AG08396 (cell line): ENCODE measurements at places on chromosomes 12 and 14.

DNA sequence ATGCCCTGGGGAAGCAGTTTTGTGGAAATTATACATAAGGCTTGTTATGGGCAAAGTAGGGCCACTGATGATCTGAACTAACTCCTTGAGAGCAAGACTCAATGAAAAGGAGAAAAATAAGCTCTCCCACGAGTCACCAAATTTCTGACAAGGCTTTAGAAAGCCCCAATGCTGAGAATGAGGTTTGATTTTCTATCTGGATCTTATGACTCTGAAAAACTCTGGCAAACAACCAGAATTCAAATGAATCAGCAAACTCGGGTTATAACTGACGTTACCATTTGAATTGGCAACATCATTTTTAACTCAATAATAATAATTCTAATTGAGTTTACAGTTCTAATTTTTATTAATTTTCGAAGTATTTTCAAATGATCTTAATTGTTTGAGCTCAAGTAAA lies 79.1 kb downstream of the KCNK10 start:
- DNase-seq: no peak

GRCh38 chr14:40983604-40984003 lies 623.1 kb upstream of the LRFN5 start:
- DNase-seq: no peak

GRCh38 chr14:91997492-91997891 lies 42.4 kb downstream of the TRIP11 start:
- DNase-seq: no peak

DNA sequence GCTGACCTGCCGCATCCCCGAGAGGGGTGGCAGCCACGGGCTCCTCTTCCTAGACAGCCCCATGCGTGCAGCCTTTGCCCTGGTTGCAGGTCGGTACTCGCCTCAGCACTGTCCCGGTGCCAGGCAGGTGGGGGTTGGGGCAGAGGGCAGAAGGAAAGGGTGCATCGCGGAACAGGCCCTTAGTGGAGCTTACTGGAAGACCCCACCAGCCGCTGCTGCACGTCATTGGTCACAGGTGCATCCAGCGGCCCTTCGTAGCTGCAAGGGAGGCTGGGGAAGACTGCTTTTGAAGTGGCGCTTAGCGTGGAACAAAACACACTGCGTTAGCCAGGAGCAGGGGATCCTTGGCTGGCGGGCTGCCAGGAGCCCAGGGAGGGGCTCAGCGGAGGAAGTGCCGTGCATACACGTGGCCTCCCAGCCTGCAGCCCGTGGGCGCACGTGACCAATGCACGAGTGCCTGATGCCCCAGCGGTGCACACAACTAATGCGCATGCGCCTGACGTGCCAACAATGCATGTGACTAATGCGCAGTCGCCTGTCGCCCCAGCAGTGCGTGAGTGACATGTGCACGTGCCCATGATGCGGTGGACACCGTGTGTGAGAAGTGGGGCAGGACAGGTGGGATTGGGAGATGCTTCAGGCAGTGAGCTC lies 5.0 kb upstream of the EP400 start:
- no peak for DNase-seq

DNA sequence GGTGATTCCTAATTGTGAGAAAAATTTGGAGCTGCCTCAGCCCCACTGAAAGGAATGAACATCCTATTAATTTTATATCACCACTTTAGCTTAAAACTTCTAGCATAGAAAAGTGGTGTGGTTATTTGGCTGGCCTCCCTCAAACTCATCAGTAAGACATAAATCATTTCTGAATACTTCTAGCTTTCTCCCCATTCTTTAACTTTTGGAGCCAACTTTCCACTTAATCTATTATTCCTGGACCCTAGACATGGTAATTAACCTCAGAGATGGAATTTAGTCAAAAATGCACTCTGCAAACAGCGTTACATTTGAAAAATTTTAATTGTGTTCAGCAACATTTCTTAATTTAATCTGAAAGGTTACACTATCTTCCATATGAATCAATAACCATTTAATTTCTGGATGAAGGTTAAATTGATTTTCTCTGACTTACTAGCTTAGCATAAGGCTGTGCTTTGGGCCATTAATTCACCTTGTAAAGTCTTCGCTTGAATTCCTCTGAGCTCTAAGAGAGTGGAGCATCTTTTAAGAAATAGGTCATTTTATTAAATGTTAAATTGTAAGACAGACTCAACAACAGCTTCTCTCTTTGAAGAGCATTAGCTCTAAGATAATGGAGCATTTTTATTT lies 753.6 kb upstream of the STXBP6 start:
- no peak for DNase-seq

DNA sequence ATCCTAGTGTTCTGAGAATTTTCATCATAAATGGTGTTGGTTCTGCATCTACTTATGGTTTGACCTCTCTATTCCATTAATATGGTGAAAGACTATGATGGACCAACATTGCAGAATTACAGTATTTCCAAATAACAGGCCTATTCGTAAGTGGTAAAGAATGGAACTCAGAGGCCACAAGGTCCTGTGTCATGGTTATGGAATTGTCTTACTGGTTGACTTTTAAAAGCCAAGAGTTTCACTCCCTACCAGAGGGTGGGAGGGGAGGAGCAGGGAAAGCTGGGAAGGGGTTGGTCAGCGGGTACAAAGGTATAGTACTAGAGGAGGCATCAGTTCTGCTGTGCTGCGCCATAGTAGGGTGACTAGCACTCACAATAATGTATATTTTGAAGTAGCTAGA lies 153.4 kb downstream of the TMEM132D start:
- DNase-seq: no peak

- DNase-seq: no peak
Observed at GRCh38 chr12:54294953-54295566, 5.8 kb downstream of the NFE2 start.

- no peak for DNase-seq
Observed at GRCh38 chr14:88825503-88825902, 1.1 kb downstream of the TTC8 start.

DNA sequence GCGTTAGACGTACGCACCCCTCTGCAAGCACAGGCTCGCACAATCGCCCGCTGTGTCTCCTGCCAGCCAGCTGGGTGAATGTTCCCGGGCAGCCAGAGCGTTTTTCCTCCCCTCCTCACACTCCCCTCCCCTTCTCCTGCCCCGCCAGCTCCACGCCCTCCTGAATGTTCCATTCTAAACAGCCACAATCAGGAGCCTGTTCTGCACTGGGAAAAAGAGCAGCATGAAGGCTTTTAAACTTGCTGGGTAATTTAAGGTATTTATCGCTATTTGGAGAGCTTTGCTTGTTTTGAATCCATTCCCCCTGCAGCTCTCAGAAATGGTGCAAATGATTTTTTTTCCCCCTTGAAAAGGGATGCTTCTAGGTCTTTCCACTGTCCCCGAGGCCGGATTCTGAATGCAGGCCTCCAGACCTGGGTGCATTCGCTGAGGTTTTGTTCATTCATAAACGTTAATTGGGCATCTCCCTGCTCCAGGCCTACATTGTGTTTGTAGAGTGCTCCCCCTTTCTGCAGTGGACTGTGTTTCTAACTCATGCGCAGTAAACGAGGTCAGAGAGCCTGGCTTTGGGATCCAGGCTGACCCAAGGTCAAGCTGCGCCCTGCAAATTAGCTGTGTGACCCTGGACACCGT lies 212.5 kb downstream of the CHST11 start:
- no peak for DNase-seq

GRCh38 chr12:70321191-70321590 lies 44.9 kb upstream of the KCNMB4 start:
- no peak for DNase-seq

GRCh38 chr12:94754653-94755052 lies 104.3 kb upstream of the TMCC3 start:
- no peak for DNase-seq

GRCh38 chr14:47539031-47539461 lies 136.4 kb downstream of the MDGA2 start:
- DNase-seq: no peak

- peak; percentile 29 for DNase-seq
Observed at GRCh38 chr12:70660620-70661219, 23.5 kb upstream of the PTPRB start.

- peak; percentile 29 for DNase-seq
Observed at GRCh38 chr12:2624543-2625288, 170.1 kb upstream of the FKBP4 start.

DNA sequence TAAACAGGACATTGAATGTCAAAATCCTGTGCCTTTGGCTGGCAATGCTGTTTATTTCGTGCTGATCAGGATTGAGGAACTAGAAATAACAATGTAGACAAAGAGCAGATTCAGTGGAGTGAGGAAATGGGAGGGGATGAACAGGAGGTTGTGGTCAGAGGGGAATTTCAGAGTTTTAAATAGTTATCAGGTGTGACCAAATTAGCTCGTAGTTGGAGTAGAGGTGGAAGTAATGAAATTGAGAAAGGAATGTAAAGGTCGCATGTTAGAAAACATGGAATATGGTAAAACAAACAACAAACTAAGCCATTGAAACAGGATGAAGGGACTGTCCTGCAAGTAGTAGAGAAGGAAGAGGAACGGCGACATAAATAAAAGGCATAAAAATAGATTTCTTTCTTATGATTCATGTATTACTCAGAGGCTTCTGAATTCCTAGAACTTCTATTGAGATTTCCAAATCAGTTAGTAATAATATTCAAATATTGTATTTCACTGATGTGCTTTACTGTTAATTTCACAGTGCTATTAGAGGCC lies 9.5 kb upstream of the SAV1 start:
- peak; percentile 52 for DNase-seq

DNA sequence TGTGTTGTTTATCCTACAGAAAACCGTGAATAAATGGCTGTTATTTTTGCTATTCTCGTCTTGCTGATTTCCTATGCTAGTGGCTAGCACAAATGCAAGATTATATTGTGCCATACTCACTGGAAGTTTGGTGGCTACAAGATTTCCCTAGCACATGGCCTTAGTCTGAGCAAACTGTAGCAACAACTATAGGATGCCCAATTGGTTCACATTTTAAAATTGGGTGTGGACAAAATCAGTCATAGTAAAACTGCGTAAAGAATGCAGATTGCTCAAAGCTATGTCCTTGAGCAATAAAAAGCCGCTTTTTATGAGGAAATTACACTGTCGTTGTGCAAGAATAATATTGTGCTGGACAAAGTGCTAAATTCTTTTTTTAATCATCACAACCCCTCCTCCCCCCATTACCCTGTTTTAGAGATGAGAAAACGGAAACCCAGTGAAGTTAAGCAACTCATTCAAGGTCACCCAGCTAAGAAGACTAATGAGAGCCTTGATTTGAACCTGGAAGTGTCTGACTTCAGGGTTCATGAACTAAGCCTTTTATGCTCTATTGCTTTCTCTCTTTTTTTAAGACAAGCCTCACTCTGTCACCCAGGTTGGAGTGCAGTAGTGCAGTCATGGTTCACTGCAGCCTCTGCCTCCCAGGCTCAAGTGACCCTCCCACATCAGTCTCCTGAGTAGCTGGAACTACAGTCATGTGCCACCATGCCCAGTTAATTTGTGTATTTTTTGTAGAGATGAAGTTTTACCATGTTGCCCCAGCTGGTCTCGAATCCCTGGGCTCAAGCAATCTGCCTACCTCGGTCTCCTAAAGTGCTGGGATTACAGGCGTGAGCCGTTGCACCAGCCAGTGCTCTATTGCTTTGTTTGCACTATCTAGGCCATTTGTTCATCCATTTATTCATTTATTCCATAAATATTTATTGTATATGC lies 73.6 kb downstream of the SRGAP1 start:
- DNase-seq: peak; percentile 53

DNA sequence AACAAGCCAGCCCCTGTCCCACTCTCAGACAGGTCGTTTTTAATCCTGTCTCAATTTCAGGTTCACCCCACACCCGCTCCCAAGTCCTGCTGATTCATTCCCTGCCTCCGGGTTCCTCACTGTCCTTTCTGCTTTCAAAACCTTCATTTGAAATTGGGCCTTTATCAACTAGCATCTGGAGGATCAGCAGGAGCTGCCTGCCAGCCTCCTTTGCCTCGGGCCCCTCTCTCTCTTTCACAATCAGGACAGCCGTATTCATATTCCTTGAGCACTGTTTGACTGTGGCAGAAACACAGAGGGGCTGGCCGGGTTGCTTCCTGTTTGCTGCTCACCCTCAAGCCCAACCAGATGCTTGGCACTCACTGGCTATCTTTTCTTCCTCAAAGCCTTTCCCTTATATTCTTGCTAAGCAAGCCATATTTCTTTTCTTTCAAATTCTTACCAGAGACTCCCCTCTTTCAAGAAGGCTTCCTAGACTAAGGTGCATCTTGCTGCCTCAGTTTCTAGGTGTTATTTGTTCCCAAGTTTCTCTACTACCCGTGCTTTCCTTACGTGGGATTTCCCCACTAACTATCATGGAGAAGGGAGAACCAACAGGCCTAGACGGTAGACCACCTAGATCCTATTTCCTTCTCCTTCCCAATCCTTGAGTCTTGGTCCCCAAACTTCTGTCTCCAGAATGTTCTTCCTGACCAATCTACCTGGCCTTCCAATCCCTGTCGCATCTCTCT lies 3.0 kb downstream of the GALNT6 start:
- peak; percentile 31 for DNase-seq
